ENCODE measurements at places on chromosomes 16 and 17. TPM values are rescaled to one million over a fixed set of nuclear protein-coding genes. Genes with fewer than 3 reads are reported as not detected.

The TP53 gene
- 46.2 TPM for total RNA-seq

The IGSF6 gene
- total RNA-seq = not detected

The DHRS7C gene
- total RNA-seq = not detected

The TNK1 gene
- total RNA-seq = 3.5 TPM

The TMC7 gene
- total RNA-seq = 5.6 TPM

The KRT12 gene
- total RNA-seq = not detected

The CALB2 gene
- total RNA-seq = 1.6 TPM

The FOXF1 gene
- total RNA-seq = 8.2 TPM

The CCL2 gene
- total RNA-seq = not detected
